H4 (cell line): ENCODE measurements at places on chromosomes 2 and 18.

GRCh38 chr2:71813807-71814470 lies 333.7 kb downstream of the CYP26B1 start:
- DNase-seq = no peak

DNA sequence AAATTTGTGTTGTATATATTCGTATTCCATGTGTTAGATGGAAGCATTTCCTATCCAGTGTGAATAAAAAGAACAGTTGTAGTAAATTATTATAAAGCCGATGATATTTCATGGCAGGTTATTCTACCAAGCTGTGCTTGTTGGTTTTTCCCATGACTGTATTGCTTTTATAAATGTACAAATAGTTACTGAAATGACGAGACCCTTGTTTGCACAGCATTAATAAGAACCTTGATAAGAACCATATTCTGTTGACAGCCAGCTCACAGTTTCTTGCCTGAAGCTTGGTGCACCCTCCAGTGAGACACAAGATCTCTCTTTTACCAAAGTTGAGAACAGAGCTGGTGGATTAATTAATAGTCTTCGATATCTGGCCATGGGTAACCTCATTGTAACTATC lies 138.8 kb downstream of the GFPT1 start:
- no peak for DNase-seq

DNA sequence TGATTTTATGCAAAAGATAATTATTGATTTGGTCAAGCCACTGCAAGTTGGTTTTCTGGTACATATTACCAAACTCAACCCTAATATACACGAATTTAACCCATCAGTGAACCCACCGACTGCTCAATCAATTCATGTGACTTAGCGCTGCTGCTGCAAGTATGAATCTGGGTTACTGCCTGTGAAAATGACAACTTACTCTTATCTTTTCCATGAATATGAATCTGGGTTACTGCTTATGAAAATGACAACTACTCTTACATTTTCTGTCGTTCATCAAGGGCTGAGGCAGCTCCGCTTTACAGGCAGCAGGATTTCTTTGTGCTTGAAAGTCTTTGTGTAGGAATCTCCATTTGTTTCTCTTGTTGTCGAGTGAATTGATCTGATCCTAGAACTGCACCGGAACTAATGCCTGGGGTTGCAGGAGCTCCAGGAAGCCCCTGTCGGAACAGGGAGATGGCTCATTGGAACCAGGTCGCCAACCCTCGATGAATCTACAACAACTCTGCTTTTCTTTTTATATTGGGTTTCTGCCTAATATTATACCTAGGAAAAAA lies 22.1 kb upstream of the ALKAL2 start:
- DNase-seq = no peak

DNA sequence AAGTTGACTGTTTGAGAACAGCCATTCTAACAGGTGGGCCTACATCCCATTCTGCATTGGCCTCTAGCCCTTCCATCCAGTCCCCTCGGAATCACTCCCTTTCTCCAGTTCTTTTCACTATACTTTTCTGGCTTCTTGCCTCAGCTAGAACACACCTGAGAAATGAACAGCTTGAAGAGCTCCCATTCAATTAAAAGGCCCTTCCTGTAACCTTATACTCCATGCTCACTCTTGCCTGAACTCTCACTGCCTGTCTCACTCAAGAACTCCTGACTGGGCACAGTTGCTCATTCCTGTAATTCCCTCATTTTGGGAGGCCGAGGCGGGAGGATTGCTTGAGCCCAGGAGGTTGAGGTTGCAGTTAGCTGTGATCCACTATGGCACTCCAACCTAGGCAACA lies 23.6 kb downstream of the CHRNA1 start:
- no peak for DNase-seq

DNA sequence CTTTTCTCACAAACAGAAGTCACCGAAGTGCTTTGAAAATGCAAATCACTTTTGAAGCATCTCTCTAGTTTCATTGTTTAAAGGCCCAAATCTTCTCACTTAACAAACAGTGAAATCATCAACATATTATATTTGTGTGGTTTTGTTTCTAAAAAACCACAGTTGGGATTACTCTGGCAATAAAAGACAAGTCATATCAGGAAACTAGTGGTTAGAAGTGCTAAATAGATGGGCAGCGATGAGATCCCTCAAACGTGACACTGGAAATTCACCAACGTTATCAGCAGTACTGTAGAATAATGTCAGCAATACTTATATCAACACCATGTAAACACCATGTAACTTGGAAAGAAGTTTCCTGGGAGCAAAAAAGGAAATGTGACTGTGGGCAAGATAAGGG lies 893.5 kb downstream of the SUCLG1 start:
- no peak for DNase-seq

- DNase-seq = no peak
These were observed 1552.3 kb upstream of the SLC39A10 start for GRCh38 chr2:194104687-194105086.

DNA sequence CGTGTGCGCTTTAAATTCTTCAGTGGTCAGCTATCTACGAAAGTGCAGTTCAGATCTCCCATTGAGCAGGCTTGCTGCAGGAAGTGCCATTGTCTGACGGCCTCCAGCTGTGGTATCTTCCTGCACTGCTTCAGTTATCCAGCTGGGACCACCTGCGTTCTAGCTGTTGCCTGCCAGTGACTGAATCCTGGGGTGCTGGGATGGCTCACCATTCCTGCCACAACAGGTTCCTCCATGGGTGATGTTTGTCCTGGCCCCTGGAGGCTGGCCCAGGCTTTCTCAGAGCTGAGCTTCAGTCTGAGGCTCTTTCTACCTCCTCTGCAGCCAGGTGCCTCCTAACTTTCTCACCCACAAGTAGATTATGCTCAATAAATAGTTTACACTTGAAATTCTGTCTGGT lies 498.5 kb upstream of the HS6ST1 start:
- no peak for DNase-seq

GRCh38 chr2:16466133-16466820 lies 199.4 kb downstream of the CYRIA start:
- DNase-seq = no peak

- DNase-seq = peak; percentile 76
These were observed 310.9 kb downstream of the PRKCE start for GRCh38 chr2:45962177-45962921.

- DNase-seq = no peak
These were observed 4.2 kb upstream of the ADCY3 start for GRCh38 chr2:24924266-24924665.

- no peak for DNase-seq
These were observed 2.6 kb downstream of the CHRNG start for GRCh38 chr2:232541961-232542714.

- no peak for DNase-seq
These were observed 59.0 kb downstream of the BIN1 start for GRCh38 chr2:127047716-127048617.

DNA sequence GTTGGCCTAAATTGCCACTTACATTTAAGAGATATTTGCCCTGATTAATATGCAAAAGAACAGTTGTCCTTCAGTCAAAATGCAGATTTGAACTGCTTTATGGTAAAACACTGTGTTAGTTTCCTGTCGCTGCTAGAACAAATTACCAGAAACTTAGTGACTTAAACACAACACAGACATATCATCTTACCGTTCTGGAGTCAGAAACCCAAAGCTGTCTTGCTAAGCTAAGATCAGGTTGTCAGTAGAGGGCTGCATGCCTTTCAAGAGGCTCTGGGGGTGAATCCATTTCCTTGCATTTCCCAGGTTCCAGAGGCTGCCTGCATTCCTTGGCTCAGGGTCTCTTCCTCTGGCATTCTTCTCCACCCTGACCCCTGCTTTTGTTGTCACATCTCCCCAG lies 149.5 kb downstream of the FAM161A start:
- DNase-seq = no peak

DNA sequence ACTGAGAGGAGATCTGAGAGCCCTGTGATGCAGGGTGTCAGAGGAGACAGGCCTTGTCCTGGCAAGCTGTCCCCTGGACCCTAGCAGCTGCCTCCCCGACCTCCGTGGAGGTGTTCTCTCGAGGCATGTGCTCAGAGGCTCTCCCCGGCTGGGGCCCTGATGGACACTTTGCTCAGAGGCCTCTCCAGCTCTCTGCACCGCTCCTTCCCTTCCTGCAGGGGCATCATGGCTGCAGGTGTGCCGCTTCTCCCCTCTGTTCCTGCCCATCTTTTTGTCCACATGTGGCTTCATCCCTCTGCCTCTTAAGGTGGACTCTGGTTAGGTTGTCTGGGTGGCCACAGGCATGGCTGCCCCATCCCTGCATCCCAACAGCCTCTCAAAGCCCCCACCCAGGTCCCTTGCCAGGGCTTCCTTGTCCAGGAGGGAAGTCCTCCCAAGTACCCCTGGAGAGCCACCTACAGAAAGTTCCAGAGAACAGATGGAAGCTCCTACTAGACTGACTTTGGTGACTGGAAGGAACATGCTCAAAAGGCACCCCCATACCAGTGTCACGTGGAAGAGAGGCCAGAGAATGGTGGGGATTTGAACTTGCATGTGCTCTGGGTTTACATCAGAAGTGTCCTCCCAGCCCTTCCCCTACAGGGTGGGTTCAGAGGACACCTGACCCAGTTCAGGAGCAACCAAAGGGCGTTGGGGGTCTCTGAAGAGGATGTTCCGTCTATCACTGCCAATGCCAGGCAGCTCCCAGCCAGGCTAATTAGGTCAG lies 120.4 kb downstream of the KLHL29 start:
- DNase-seq = no peak

DNA sequence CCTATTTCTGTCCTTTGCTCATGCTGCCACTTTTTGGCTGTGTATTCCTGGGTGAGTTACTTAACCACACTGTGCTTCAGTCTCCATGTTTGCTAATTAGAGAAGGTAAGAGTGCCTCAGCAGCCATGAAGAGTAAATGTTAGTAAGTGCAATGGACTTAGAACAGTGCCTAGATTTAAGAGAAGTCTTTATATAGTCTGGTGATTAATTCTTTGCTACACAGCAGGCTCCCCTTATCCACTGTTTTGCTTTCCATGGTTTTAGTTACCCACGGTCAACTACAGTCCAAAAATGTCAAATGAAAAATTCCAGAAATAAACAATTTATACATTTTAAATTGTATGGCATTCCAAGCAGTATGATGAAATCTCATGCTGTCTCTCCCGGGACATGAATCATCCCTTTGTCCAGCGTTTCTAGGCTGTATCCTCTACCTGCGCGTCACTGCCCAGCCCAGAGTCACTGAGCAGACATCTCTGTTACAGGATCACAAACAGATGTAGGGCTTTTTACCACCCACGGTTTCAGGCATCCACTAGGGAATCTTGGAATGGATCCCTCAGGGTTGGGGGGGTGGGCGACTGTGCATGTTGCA lies 91.0 kb downstream of the CTIF start:
- DNase-seq = peak; percentile 86

DNA sequence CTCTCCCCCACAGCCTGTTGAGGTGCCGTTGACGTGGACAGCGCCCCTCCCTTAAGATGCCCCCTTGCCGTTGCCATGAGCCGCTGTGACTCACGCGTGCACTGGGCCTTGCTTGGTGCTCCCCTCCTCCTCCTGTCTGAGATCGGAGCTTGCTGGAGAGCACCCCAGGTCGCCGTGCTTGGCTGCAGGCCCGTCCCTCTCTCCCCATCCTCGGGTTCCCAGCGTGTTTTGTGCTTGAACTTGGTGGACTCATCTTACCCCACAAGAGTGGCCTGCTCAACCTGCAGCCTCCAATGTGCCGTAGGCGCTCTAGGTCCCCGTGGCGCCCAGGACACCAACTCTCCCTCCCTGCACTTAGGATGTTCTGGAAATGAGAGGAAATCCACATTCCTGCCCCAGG lies 39.9 kb downstream of the GBX2 start:
- DNase-seq = no peak

DNA sequence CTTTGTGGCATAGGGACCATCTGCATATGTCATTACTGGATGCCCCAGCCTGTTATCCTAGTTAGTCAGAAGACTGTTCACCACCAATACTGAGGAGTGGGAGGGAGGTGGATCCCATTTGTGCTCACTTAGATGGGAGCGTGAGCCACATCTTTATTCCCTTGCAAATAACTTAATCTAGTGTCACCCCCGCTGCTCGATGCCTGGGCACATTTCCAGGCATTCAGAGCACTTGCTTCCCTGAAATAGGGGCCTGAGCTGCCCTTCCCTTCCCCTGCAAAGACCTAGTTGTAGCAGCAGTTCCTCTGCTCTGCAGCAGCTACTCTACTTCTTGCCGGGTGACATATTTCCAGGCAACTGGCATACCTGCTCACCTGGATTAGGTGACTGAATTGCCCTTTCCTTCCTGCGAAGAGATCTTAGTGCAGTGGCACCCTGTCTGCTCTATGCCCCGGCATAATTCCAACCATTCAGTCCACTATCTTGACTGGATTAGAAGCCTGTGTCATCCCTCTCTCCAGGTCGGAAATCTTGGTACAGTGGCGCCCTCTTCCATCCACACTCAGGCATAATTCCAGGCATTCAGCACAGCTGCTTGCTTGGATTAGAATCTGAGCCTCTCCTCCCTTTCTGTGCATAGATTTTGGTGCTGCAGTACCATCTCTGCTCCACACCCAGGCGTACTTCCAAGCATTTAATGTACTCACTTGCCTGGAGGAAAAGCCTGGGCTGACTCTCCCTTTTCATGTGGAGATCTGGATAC lies 1389.1 kb upstream of the TMEFF2 start:
- peak; percentile 36 for DNase-seq

DNA sequence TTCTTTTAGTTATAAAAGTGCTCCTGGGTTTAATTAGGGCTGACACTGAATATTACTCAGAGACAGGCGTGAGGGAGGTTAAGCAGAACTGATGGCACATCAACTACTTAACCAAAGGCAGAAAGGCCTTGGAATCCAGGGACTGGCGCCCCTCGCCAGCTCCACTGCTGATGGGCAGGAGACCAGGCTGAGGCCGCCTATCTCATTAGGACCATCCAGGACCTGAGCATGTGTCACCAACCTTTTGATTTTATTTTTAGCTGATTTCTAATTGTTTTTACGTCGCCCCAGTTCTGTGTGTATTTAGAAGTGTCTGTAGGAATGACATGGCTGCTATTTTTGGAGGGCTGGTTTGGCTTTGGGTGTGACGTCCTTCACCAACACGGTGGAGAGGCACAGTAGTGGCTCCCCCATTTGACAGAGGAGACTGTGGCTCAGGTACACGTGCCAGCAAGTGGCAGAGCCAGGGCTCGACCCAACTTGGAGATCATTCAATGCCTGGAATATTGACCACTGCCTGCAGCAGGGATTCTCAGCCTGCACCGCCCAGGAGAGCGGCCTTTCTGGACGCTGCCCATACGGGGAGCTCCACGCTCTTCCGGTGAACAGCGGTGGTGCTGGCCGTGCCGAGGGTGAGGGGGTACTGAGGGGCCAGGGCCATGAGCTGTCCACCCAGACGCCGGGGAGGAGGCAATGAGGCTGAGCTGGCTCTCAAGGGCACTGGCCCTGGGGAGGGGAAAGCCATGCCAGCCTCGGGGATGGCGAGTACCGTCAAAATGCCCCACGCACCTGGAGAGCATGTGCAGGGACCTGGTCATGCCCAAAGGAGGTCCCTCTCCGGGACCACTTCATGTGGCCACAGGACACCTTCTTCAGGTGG lies 205.7 kb downstream of the ASB1 start:
- DNase-seq = no peak
